ENCODE measurements at places on chromosomes 7 and 10. TPM values are rescaled to one million over a fixed set of nuclear protein-coding genes. Genes with fewer than 3 reads are reported as not detected.

Gene HDAC9
- total RNA-seq = 195 TPM

Gene ZNF727
- total RNA-seq = 3.8 TPM

Gene DLX5
- total RNA-seq = 7.5 TPM

Gene PDGFA
- 24.4 TPM for total RNA-seq

Gene MKX
- 0.94 TPM for total RNA-seq

Gene CPED1
- 1.3 TPM for total RNA-seq

Gene ALOX5
- total RNA-seq = 2.8 TPM

Gene ADAM22
- 121 TPM for total RNA-seq

Gene OPALIN
- not detected for total RNA-seq

Gene SLC18A3
- not detected for total RNA-seq

Gene ADAMTS14
- 0.31 TPM for total RNA-seq

Gene KCNMA1
- total RNA-seq = 120 TPM

Gene WIPF3
- 10.6 TPM for total RNA-seq

Gene SPRN
- total RNA-seq = 13.1 TPM

Gene SFRP5
- total RNA-seq = 0.94 TPM

Gene HKDC1
- 3.1 TPM for total RNA-seq

Gene HUS1
- total RNA-seq = 27.5 TPM

Gene ADGRA1
- total RNA-seq = 5.3 TPM

Gene HOXA11
- not detected for total RNA-seq

Gene ZPBP
- total RNA-seq = not detected

Gene LIPN
- total RNA-seq = not detected

Gene CLCN1
- total RNA-seq = not detected

Gene SRGN
- 8.1 TPM for total RNA-seq

Gene NCF1
- total RNA-seq = not detected

Gene PROSER2
- 0.31 TPM for total RNA-seq

Gene RHOBTB1
- total RNA-seq = 36.3 TPM

Gene IL6
- not detected for total RNA-seq

Gene CNTNAP2
- total RNA-seq = 73.9 TPM

Gene NPSR1
- total RNA-seq = not detected

Gene ANK3
- 552 TPM for total RNA-seq

Gene ACSM6
- not detected for total RNA-seq

Gene EXOSC1
- 39.1 TPM for total RNA-seq

Gene COL17A1
- not detected for total RNA-seq

Gene PKD2L1
- not detected for total RNA-seq

Gene RELN
- total RNA-seq = 67.9 TPM

Gene BCAP29
- total RNA-seq = 59.2 TPM

Gene NFE2L3
- total RNA-seq = 13.5 TPM

Gene FAM131B
- 99.5 TPM for total RNA-seq

Gene ATG9B
- 2.8 TPM for total RNA-seq

Gene C10orf95
- not detected for total RNA-seq

Gene METTL2B
- total RNA-seq = 36.9 TPM

Gene NUTM2E
- 0.31 TPM for total RNA-seq

Gene ZNF804B
- 9.7 TPM for total RNA-seq
